ENCODE measurements at places on chromosomes 13 and 19. TPM values are rescaled to one million over a fixed set of nuclear protein-coding genes. Genes with fewer than 3 reads are reported as not detected.

ARHGEF18 gene
- 47.8 TPM for total RNA-seq

CGB2 gene
- total RNA-seq = 0.71 TPM

GRCh38 chr19:18715416-18715815 is 31.9 kb downstream of the CRTC1 start:
- H3K36me3 ChIP-seq = no peaks in the 10 kb centered on the region
- DNase-seq = no peak
- H3K27ac ChIP-seq = no peak overlapping the region
- H3K4me3 ChIP-seq = no peak overlapping the region

GRCh38 chr13:112638157-112638750 is 50.3 kb upstream of the TUBGCP3 start:
- H3K4me3 ChIP-seq = no peak overlapping the region
- H3K27ac ChIP-seq = no peak overlapping the region
- peaks cover 21% of the 10 kb centered on the region for H3K27me3 ChIP-seq
- H3K4me1 ChIP-seq = peaks cover 28% of the 10 kb centered on the region

DNA sequence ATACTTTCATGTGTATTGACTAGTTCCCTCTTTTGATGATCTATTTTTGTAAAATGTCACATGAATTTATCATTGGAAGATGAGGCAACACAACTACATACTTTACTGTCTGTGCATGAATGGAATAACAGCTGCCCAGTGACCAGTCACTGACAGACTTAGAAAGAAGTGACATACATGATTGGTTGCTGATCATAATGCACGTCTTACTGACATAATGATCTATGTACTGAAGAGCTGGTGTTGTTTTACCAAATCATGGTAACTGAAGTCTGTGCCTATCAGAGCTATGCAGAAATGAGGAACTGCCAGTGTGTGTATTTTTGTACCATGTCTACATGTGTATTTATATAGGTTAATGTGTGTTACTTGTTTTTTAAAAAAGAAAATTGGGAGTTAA is 26.5 kb downstream of the GPR18 start:
- no peak overlapping the region for H3K4me3 ChIP-seq
- no peak overlapping the region for H3K27ac ChIP-seq
- DNase-seq = no peak
- peaks cover 5% of the 10 kb centered on the region for H3K36me3 ChIP-seq

DNA sequence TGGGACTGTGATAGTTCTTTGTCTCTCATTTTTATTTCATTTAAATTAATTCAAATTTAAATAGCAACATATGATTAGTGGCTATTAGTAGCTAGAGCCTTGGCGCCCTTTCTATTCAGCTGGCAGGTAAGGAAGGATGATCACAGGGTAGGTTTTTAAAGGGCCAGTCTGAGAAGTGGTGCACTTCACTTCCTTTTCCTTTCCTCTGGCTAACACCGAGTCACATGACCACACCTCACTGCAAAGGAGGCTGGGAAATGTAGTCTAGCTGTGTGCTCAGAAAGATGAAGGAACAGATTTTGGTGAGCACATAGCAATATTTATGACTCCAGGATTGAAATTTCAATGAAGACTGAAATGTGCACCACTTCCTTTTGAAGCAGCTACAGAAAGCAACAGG is 128.7 kb downstream of the TSHZ3 start:
- no peaks in the 10 kb centered on the region for H3K36me3 ChIP-seq
- no peak for DNase-seq
- H3K4me3 ChIP-seq = no peak overlapping the region
- H3K4me1 ChIP-seq = no peaks in the 10 kb centered on the region

DNA sequence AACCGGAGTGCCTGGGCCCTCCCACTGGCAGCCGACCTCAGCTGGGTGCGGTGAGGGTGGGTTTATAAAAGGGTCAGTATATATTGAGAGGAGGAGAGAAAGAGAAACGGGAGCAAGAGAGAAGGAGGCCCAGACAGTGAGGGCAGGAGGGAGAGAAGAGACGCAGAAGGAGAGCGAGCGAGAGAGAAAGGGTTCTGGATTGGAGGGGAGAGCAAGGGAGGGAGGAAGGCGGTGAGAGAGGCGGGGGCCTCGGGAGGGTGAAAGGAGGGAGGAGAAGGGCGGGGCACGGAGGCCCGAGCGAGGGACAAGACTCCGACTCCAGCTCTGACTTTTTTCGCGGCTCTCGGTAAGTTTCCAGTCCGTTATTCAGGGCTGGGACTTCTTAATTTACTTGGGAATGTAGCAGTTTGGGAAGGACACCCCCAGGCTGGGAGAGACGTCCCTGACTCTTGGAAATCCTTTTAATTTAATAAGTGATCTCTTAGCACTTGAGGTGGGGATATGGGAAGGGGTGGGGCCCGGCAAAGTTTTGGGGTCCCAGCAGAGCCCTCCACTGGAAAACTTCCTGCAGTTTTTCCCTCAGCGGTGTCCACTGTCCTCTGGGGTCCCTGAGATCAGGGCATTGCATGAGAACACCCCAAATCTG is at the start of gene EMP3:
Gene EMP3, plus strand, starts transcription at position 288 of the 646 bp plus-strand sequence. CDS start 1,293 bp downstream, outside the sequence.
- H3K27me3 ChIP-seq = no peaks in the 10 kb centered on the region
- H3K27ac ChIP-seq = peak within 1 kb of the TSS; percentile 91
- H3K4me3 ChIP-seq = peak within 1 kb of the TSS; percentile 73
- DNase-seq = peak; percentile 74
- peaks cover 6% of the 10 kb centered on the region for H3K36me3 ChIP-seq

All from mesothelial cell of epicardium (in vitro differentiated cells).